Stimulated activated naive CD4-positive, alpha-beta T cell treated with Interleukin-2 at 50 U/mL for 16 hours (primary cell): ENCODE measurements at places on chromosomes 16 and 17.

DNA sequence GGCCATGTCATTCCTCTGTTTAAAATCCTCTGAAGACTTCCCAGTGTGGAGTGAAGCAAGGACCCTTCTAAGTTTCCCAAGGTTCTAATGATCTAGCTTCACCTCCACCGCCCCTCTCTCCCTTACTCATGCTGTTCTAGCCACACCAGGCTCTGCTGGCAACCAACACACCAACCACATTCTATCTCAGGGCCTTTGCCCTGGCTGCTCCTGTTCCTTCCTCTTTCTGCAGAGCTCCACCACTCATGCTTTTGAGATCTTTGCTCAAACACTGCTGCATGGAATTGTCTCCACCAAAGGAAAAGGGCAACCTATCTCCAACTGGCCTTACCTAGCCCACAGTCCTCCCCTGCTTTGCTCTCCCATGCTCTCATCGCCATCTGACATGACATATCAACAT is 128.7 kb downstream of the XYLT1 start:
- no peak for DNase-seq

- DNase-seq = no peak
These were observed 69.9 kb upstream of the CNTNAP4 start for GRCh38 chr16:76207270-76207669.

DNA sequence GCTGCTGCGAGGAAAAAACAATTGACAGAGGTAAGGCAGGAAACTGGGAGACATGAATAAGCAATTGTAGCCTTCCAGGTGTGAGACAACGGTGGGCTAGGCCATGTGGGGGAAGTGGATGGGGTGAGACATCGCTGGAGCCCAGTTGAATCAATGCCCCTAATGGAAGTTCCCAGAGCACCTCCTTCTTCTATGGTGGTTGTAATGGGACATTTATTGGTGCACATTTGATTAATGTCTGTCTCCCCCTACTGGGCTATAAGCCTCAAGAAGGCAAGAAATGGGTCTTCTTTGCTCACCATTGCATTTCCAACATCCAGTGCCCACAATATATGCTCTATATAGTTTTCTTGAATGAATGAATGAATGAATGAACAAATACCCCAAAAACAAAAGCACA is 22.7 kb upstream of the CD300E start:
- no peak for DNase-seq

DNA sequence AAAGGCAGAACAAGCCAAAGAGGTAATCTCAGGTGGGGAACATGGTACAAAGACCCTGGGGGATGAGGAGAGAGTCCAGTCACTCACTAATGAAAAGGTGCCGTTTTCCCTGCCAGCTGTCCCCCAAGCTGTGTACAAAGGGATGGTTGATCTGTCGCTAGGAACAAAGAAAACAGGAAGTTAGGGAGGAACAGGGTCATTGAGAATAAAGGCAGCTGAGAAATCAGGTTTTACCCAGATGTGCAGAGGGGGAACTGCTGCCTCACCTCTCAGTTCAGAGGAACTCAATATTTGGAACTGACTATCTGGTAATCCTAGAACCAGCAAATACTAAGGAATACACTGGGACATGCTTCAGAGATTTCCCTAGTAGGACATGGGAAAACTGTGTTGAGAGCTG is 1.5 kb downstream of the RSKR start:
- DNase-seq = no peak

DNA sequence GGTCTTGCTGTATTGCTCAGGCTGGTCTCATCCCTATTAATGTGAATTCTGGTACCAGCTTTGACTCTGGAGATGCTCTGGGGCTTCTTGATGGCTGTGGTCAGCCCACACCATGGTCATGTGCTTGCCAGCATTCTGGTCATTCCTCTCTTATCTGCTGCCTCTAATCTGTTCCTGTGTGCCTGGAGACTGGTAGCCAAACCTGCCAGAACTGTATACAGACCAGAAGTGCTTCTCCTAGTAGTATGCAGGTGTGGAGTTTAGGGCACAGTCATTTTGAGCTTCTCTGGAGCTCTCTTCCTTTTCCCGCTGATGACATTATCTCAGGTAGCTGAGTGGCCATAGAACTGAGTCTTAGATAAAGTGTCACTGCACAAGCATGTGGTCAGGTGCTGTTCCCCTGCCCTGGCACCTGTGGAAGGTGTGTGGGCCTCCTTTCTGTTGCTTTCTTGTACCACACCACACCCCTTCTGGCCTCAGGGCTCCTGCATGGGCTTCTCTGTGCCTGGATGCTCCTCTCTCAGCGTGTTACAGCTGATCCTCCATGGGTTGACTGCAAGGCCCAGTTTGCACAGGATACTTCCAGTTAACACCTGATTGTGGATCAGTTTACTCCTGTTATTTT is 162.7 kb downstream of the SPECC1 start:
- no peak for DNase-seq

- no peak for DNase-seq
These were observed 506 bp downstream of the ATP5MC1 start for GRCh38 chr17:48892940-48893645.
